ENCODE measurements at places on chromosomes 5 and 9.

DNA sequence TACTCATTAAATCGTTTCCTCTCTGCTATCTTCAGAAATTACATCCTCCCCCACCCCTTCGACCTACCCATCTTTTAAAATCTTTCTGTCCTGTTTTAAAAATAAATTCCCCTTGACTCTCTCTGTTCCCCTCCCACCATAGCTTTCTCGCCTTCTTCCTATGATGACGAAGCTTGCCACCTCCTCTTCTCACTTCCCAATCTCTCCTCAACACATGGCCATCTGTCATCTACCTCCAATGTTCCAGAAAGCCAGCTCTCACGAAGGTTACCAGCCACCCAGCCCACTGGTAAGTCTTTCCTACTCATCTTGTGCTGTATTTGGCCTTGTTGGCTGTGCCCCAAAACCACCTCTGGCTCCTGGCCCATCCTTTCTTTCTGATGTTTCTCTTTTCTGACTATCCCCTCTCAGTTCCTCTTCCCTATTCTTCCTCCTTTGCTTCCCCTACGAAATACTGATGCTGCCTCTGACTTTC, 346.3 kb downstream of the ENC1 start:
- DNase-seq = no peak

DNA sequence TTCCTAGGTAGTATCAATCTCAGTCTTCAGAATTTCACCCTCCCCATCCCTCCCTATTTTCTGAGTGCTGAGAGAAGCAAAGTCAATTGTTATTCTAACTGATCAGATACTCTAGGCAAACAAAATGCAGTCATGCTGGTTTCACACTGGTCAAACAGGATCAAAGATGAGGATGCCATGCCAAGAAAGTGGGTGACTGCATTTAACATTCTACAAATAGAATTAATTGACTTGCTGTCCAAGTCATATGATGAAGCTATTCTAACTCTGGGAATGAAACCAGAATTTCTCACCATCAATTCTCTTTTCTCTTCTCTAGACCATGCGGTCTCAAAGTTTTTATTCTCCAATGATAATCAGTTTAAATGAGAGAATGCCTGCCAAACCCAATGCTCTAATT, 112.5 kb downstream of the CTNND2 start:
- peak; percentile 31 for DNase-seq

GRCh38 chr5:149114403-149115312, 26.6 kb upstream of the ABLIM3 start:
- DNase-seq = peak; percentile 88

GRCh38 chr5:60382716-60383115, 317.2 kb downstream of the DEPDC1B start:
- peak; percentile 45 for DNase-seq

DNA sequence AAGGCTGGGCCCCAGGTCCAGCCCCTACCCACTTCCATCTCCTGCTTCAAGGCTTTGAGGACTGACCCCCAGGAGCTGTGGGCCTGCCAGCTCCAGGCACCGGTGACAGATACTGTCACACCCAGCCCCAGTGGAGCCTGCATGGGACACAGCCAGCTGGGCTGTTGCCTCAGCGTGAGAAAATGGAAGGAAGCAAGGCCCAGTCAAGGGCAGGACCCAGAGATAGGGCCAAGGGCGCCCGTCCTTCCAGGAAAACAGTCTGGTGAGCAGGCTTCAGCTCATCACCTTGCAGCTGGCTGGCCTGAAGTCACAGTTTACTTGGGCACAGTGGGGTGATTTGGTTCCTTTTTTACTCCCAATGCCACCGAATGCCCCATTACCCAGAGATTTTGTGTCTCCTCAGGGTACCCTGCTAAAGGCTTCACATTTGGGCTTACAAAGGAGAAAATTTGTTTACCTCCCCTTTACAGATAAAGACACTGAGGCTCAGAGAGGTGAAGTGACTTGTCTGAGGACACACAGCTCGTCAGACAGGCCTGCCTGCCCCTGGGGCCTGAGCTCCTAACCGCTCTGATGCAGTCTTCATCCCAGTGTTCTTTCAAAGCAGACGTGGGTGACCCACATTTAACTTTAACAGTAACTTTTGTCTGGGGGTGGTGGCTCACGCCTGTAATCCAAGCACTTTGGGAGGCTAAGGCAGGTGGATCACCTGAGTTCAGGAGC, 21.5 kb upstream of the WDR38 start:
- DNase-seq = no peak

GRCh38 chr5:93582677-93583438, at the start of gene NR2F1:
TSS of gene NR2F1 (plus strand) at chr5:93583222. CDS start at chr5:93585024, 1,802 bp downstream.
- peak; percentile 99 for DNase-seq

DNA sequence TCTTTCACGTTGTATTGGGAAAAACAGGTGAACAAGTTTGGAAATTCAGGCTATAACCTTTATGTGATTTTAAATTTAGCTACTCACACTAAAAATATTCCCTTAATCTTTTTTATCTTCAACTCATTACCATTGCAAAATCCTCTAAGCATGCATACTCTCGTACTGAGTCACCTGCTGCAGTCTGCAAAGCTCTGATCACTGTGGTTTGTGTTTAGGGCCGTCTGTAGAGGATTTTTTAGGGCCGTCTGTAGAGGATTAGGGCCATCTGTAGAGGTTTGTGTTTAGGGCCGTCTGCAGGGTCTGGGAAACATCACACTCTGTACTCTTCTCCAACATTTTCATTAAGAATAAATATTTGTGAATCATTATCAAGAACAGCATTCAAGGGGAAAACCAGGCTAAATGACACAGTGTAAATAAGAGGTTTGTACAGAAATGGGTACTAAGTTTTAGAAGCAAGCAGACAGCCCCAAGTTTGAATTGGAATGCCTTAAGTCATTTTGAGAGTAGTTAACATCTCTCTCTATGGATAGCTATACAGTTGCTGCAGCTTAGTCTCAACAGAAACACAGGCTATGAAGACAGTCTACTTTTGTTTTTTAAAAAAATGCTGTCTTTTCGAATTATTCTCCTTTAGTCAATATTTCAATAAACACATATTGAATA, 155.0 kb upstream of the TSLP start:
- DNase-seq = no peak
